NCI-H1092 treated with DMSO at 0.1 percent for 48 hours (cell line): ENCODE measurements at places on chromosomes 3 and 15.
A peak's percentile ranks its signal among the peaks of the same experiment; 100 is the strongest.

DNA sequence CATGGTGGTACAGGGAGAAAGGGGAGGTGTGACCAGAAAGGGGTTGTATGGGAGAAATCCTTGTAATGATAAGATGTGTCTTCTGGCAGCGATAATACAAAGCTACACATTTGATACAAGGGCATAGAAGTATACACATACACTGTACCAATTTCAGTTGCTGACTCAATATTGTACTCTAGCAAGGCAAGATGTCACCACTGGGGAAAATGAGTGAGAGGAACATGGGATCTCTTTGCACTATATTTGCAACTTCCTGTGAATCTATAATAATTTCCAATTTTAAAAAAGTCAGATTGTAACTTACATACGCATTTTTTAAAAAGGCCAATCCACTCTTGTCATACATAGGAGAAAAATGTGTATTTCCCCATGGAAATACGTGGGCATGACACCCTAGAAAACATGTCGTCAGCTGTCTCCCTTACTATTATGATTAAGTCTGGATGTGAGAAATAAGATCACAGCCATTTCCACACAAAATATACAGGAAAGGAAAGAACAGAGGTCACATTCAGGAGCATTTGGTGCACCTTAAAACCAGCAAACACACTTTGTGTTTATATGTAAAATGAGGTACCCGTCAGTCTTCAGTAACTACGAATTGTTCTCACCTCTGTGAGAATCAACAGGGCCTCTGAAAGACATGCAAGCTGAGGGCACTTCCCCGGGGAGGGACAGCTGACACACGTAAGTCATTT lies 22.9 kb downstream of the PRR23E start:
- no peak for DNase-seq

DNA sequence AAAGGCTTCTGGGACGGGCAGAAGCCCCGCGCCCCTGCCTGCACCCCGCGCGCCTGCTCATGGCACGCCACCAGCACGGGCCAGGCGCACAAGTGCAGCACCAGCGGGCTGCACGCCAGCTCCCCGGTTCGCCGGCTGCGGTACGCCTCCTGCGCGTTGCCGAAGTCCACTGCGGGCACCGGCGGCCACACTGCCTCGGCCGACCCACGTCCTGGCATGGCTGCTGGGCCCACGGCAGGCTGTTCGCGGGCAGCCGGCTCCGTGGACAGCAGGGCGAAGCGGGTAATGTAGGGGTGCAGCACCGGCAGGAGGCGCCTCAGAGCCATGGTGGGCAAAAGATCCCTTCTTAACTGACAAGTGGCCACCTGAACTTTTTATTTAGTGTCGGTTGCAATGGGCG lies 34.8 kb downstream of the MCCC1 start:
- DNase-seq: no peak

DNA sequence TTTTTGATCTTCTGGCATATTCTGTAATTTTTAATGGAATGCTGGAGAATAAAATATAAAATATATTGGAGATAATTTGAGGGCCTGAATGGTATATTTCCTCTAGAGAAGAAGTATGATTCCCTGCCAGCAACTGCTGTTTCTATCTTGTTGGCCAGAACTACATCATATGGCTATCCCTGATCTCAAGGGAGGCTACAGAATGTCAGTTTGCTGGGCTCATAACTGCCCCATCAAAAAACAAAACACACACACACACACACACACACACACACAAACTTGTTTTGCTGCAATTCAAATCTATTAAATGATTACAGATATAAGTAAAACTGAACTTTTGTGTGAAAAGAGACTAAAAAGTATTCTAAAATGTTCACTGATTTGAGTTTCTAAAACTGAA lies 51.0 kb downstream of the RASA2 start:
- DNase-seq: no peak

- no peak for DNase-seq
These were observed 374.1 kb downstream of the FHIT start for GRCh38 chr3:60877188-60877587.

DNA sequence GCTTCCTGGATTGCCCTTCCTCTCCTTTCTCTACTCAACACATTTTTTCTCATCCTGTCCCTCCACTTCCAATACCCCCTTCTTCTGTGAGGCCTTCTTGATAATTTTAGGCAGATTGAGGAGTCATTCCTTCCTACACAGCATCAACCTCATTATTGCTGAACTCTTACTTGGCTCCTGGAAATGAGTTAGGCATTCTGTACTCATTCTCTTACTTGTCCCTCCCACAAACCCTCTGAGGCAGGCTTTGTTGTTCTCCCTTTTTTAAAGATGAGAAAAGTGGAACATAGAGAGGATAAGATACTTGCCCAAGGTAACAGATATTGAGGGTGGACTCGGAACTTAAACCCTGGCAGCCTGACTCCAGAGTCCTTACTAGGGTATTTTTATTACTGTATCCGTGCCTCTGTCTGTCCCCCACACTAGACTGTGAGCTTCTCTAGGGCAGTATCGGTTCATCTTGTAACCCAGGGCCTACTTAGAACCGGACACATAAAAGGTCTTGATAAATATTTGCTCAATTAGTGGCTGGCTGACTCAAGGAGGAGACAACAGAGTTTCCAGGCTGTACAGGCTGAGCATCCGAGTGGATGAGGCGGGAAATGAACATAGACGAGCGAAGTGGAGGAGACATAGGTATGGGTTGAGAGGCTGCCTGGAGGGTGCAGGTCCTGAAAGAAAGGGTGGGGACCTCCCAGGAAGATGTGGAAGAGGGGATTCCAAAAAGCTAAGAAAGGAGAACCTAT lies 148.7 kb upstream of the ATP2B2 start:
- no peak for DNase-seq

DNA sequence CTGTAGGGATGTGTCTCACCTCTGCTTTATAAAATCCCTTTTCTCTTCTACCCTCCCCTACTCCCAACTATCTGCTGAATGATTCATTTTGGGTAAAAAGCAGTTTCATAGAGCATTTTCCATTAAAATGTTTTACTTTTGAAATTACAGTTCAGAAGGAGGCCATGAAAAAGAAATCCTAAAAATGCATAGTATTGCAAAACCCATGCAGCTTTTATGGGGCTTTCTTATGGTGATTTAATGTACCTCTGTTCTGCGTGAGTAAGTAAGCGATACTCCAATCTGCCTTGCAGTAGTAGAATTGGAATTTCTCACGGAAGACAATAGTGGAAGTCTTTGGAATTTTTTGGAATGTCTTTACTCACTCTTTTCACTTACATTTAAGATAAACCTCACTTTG lies 111.9 kb downstream of the ARPP21 start:
- DNase-seq: no peak

DNA sequence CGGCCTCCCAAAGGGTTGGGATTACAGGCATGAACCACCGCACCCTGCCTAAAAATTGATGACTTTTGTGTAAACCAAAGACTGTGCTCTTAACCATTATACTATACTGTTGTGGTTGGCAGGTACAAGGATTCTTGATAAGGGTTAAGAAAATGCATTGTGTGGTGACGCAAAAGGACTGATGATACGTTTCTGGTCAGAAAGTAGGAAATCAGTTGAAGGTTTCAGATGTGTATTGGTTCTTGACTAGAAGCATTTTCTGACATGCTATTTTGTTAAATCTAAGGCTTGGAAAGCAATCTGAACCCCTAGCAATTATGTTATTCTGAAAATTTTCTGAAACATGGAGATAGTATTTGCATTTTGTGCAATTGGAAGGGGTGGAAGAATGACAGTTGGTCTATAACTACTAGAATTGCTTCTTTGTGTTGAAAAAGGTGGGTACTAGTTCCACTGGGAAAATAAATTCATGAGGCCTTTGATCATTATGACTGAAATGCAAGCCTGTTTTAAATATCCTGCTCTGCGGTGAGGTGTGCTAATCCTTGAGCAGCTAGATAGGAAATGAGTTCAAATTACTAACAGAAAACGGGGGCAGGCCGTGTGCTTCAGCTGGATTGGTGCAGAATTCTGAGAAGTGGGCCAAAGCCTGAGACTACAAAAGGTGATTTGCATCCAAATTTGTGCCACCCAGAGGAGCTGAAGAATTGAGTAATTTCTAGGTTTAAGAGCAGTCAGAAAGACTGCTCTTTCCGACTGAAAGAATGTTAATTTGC lies 66.0 kb upstream of the LRRFIP2 start:
- DNase-seq: no peak

- DNase-seq: peak; percentile 3
These were observed at the start of gene ZNF662 for GRCh38 chr3:42906070-42906847. Gene ZNF662 (plus strand): TSS chr3:42906142. CDS start chr3:42908115, 1,973 bp downstream.

- no peak for DNase-seq
These were observed 159.8 kb upstream of the CTDSPL start for GRCh38 chr3:37701734-37702433.

GRCh38 chr15:63010920-63011693 lies 31.4 kb upstream of the TPM1 start:
- no peak for DNase-seq

DNA sequence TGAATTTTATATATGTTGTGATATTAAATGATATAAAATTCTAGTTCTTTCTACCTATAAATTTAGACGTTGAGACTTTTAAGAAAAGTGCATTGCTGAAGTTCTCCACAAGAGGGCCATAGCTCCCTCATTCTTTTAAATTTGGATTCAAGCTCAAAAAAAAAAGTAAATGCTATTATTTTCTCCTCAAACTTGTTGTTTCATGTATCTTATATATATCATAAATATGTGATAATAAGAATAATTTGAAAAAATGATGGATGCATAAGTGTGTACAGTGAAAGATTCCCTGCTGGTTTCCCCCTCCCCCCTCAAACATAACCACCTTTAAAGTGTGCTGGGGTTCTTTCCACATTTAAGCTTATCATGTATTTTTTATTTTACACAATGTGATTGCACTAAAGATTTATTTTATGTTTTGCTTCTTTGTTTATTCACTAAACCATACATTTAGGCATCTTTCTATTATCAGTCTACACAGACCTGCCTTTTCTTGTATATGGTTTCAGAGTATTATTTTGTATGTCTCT lies 769.4 kb upstream of the GOLIM4 start:
- peak; percentile 25 for DNase-seq

- peak; percentile 29 for DNase-seq
These were observed 63.6 kb downstream of the LINGO1 start for GRCh38 chr15:77568973-77569728.
